CD4-positive, alpha-beta T cell treated with Interferon alpha-2 for 1 hour (primary cell): ENCODE measurements at places on chromosomes 3 and 15.

GRCh38 chr15:74306781-74307217 is 60.6 kb downstream of the CYP11A1 start:
- DNase-seq: no peak

DNA sequence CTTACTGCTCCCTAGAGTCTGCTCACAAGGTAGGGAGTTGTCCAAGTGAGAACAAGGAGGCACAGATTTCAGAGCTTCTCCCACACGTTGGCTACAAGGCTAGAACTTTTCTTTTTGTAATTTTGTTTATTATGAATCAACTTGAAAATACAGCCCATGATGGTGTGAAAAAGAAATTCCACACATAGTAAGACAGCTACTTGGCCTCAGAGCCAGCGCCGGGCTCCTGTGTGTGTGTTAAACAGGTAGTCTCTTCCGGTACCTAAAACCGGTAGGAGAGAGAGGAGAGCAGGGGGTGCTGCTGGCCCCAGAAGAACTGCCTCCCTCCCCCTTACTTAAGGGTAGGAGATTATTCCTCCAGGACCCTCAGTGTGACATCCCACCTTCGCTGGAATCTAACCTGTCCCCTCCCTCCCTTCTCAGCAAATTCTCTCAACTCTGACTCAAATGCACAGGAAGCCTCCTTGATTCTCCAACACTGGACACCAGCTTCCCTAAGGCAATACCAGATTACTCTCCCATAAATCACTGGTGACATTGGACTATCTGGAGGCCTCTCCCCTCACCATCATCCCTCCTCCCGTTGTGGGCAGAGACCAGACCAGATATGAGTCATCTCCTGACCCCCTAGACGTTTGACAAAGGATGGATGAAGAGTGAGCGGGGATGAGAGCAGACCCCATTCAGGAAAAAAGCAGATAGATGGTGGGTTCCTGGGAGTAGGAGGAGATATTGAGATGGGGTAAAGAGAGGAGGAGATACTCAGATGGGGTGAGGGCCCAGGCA is 4.5 kb upstream of the IP6K1 start:
- DNase-seq: no peak

GRCh38 chr15:45719490-45719889 is 84.7 kb downstream of the SQOR start:
- DNase-seq: no peak

GRCh38 chr15:66101715-66102395 is 151.7 kb downstream of the MEGF11 start:
- no peak for DNase-seq

- DNase-seq: no peak
Observed at GRCh38 chr15:59217876-59218498, 11.3 kb downstream of the LDHAL6B start.

DNA sequence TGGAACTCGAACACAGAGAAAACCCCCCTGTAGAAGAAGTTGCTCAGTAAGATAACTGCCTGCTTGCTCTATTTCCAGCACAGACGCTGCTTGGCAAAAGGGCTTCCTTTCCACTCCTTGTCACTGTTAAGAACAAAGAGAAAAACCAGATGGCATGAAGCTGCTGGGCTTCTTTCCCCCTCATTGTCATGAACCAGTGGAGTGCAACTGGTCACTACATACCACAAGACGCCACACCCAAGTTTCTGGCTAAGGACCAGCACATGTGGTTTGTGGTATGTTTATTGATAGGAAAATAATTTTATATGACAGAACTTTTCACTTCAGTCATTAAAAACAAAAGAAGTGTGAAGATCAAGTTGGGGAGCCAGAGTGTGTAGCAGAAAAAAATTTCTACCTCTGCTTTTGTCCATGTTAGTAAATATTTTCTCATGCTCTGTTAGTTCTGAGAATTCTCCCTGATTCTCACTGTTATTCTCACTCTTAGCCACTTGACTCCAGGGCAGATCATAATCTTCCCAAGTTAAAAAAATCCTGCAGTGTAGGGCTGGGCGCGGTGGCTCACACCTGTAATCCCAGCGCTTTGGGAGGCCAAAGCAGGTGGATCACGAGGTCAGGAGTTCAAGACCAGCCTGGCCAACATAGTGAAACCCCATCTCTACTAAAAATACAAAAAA is 37.9 kb downstream of the CLK3 start:
- DNase-seq: no peak

DNA sequence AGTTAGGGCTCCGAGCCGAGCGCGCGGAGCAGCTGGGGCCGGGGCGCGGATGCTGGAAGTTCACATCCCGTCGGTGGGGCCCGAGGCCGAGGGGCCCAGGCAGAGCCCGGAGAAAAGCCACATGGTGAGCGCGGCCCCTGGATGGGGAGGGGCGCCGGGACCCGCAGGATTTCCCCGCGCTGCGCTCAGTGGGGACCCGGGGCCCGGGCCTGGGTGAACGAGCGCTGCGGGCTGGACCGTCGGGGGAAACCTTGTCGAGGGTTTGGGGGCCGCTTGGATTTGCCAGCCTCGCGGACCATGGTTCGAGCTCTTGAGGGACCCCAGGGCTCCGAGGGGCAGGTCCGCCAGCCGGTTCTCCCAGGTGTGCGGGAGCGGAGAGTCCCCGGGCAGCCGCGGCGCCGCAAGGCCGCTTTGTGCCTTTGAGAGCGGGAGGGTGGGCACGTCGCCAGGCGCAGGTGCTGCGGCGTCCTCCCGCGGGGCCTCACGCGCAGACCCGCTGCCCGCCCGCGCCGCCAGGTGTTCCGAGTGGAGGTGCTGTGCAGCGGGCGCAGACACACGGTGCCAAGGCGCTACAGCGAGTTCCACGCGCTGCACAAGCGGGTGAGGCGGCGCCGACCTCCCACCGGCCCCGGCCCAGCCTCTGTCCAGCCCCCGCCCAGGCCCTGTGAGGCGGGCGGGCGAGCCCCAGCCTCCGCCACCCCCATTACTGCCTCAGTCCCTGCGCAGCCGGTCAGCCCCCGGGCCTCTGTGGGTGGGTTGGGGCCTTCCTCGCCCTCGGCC is at the start of gene SNX22:
Gene SNX22, plus strand, starts transcription at position 5 of the 780 bp plus-strand sequence. Its CDS starts 45 bp downstream, at position 50.
- DNase-seq: peak; percentile 29

DNA sequence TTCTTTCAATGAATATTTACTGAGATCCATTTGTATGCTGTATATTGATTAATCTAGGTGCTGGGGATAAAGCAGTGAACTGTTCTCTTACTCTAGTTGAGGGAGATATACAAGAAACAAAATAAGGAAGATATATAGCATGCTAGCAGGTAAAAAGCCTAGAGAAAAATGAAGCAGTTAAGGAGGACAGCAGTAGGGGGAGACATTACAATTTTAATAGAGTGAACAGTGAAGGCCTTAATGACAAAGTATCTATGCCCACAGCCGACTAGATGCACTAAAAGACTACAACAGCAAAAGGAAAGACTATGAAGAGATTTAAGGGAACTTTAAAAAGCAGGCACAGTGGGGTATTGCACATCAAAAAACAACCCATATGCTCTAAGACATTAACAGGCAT is 81.4 kb downstream of the XRN1 start:
- no peak for DNase-seq

- DNase-seq: no peak
Observed at GRCh38 chr3:37442397-37442796, 268.0 kb upstream of the LRRFIP2 start.
